ENCODE measurements at places on chromosomes 6 and 20. TPM values are rescaled to one million over a fixed set of nuclear protein-coding genes. Genes with fewer than 3 reads are reported as not detected.

Gene SLC2A10
- total RNA-seq: 1.7 TPM

Gene OPRM1
- not detected for total RNA-seq

DNA sequence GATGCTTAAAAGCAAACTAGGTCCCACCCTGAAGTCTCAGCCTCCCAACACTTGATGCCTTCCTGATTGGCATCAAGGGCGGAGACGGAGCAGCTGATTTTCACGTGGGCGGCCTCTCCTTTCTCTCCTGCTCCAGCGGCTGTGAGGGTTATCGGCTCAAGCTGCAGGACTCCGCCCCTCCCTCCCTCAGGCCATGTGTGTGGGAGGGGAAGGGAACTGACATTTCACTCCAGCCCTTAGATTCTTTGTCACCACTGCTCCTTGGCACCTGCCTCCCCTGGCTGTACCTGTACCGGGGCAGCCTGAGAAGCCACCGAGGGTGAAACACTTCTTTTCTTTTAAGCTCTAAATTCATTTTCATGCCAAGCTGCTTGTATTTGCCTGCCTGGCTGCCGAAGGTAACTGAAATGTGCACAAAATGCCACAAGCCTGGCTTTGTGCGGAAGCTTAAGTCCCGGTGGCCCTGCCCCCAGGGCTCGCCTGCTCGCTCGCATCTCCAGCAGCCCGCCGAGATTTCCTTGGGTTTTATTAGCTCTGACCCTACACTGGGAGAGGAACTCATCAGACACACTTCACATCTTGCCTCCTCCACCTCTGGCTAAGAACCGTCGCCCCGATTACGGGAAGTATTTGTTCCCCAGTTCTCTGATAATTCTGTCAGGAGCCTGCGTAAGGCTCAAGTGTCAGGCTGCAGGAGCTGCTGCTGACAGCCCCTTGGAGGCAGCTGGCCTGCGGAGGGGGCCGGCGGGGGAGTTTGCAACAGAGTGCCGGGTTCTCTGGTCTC, 9.6 kb upstream of the CPNE5 start:
- no peaks in the 10 kb centered on the region for H3K27me3 ChIP-seq
- H3K4me3 ChIP-seq: no peak overlapping the region
- H3K27ac ChIP-seq: no peak overlapping the region
- no peaks in the 10 kb centered on the region for H3K36me3 ChIP-seq
- no peak for DNase-seq
- peaks cover 40% of the 10 kb centered on the region for H3K4me1 ChIP-seq

- no peak for DNase-seq
- H3K4me3 ChIP-seq: no peak overlapping the region
- no peaks in the 10 kb centered on the region for H3K27me3 ChIP-seq
- H3K27ac ChIP-seq: no peak overlapping the region
These were observed 37.8 kb downstream of the NCOA7 start for GRCh38 chr6:125828476-125829039.

- H3K27me3 ChIP-seq: no peaks in the 10 kb centered on the region
- DNase-seq: no peak
- no peak overlapping the region for H3K4me3 ChIP-seq
- no peaks in the 10 kb centered on the region for H3K4me1 ChIP-seq
- H3K27ac ChIP-seq: no peak overlapping the region
These were observed 149.8 kb downstream of the SYNDIG1 start for GRCh38 chr20:24619212-24619611.

- no peak overlapping the region for H3K27ac ChIP-seq
- no peaks in the 10 kb centered on the region for H3K36me3 ChIP-seq
- DNase-seq: no peak
- H3K27me3 ChIP-seq: no peaks in the 10 kb centered on the region
These were observed 33.3 kb downstream of the BEND3 start for GRCh38 chr6:107082045-107082444.

DNA sequence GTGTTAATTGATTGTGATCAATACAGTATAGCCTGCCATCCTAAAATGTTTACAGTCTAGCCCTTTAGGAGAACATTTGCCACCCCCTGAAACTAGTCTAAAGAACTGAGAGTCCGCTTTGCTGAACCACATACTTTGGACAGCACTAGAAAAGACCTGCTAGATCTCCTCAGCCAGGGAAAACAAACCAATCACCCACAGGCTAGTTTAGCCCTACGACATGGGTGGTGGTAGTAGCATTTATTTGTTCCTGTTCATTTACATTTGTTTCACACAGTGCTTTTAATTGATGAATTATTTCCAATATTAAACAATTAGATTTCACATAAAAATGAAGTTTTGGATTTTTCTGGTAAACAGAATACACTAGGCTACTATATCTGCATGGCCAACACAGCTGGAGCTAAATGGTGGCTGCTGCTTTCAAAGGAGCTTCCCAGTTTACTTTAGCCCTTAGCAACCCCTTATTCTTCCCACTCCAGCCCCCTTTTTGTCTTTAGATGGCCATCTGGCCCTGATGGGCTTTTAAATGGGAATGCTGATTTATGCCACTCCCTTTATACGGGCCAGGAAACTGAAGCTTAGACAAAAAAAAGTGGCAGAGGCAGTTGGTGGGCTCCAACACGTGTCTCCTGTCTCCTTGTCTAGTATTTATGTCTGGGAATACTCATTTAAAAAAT, 72.4 kb downstream of the ADGRG6 start:
- DNase-seq: no peak
- no peak overlapping the region for H3K27ac ChIP-seq
- H3K4me1 ChIP-seq: no peaks in the 10 kb centered on the region

- H3K27ac ChIP-seq: no peak overlapping the region
- H3K36me3 ChIP-seq: no peaks in the 10 kb centered on the region
- no peak overlapping the region for H3K4me3 ChIP-seq
- H3K27me3 ChIP-seq: no peaks in the 10 kb centered on the region
These were observed 137.0 kb downstream of the KHDC1L start for GRCh38 chr6:73088138-73088813.

DNA sequence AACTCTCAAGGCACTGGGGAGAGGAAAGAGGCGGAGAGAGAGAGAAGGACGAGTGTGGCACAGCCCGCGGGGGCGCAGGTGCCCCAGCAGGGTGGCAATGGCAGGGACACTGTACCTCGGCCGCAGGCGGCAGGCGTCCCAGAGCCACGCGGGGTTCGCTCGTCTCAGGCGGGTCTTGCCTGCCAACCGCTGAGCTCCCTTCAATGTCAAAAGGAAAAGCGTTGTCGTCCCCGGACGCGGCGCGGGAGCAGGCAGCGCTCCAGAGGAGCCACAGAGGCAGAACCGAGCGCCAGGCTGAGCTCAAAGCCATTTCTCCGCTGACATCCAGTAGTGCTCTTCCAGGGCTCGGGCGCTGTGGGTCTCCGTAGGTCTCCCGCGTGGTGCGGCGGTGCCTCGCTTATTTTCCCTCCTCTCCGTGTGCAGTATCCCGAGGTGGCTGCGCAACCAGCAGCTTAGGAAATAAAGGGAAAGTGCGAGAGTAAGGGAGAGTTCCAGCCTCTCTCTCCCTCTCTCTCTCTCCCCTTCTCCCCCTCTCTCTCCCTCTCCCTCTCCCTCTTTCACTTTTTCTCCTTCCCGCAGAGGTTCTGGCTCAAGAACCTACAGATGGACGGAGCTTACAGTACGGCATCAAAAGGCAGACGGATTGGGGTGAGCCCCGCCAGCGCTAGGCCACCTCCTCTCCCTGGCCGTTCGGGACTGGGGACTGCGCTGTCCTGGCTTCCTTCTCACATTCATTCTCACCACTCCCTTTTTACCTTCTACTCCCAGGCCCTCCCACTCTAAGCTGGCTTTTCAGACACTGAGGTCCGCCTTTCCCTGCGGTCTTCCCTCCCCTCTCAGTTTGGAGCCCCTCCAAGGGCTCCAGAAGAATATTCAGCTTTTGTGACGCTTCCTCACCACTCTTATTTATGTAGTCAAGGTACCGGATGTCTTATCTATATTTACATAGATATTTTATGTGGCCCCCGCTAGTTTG, at the start of gene LAMA4:
LAMA4 (minus strand) TSS at position 727 of the 976 bp plus-strand sequence; CDS start at position 310, 417 bp downstream.
- peak; percentile 51 for DNase-seq
- peaks cover 3% of the 10 kb centered on the region for H3K27me3 ChIP-seq
- no peaks in the 10 kb centered on the region for H3K36me3 ChIP-seq
- peak within 1 kb of the TSS; percentile 85 for H3K4me3 ChIP-seq
